Stimulated activated CD4-positive, alpha-beta T cell treated with anti-CD3 and anti-CD28 coated beads, Interleukin-1b, Interleukin-23, amount 100 ng/mL, for 24 hours (primary cell): ENCODE measurements at places on chromosomes 1 and 21.

DNA sequence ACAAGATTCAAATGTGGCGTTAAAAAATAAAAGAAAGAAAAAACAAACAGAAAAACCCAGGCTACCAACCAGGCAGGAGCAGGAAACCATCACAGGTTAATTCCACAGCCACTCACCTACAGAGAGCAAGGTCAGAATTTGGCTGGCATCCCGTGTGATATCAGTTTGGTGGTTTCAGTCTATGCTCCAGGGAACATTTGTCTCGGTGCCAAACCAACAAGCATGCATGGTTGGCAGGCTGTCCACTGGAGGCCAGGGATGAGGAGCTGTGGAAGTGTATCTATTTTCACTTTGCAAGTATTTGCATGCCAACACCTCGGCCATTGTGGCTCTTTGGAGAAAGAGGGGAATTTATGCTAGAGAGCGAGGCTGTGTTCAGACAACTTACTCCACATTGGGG lies 53.1 kb upstream of the PROX1 start:
- no peak for DNase-seq

- DNase-seq, result no peak
Observed at GRCh38 chr1:119146466-119146865, 6.0 kb upstream of the WARS2 start.

DNA sequence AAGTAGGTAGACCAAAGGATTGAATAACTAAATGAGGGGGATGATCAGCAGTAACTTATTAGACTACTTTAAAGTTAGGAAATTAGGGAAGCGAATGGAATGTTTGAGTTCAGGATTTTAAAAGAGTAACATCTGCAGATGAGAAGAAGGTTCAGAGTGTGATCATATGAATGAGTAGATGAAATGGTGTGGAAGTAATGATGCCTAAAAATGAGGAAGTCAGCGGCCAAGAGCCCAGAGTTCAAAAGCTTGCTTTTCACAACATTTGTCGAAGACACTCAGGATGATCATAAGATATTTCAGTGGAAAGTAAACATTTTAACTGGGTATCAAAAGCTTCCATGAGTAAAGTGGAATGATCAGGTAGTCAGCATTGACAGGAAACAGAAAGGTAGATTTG lies 299.4 kb downstream of the LRRIQ3 start:
- no peak for DNase-seq

DNA sequence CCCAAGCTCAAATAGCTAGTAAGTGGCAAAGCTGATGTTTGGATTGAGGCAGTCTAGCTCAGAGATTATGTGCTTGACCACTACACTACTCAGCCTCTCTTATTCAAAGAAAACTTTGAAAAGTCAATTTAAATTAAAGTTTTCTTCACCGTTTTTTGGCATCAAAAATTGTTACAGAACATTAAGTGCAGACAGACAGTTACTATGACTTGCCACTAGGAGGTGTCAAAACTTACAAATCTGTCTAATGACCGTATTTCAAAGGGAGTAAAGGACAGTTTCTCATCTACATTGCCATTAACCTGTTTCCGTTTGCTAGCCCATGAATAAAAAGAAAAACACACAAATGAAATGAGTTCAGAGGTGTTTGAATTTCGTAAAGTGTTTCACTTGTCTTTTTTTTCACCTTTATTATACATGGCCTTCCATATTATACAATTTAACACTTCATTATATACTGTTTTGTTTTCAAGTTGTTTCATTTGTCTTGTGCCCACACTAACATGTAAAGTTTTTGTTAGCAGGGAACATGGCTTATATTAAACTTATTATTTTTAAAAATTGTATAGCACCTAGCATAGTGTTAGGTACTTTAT lies 57.4 kb upstream of the MTF2 start:
- DNase-seq, result no peak

DNA sequence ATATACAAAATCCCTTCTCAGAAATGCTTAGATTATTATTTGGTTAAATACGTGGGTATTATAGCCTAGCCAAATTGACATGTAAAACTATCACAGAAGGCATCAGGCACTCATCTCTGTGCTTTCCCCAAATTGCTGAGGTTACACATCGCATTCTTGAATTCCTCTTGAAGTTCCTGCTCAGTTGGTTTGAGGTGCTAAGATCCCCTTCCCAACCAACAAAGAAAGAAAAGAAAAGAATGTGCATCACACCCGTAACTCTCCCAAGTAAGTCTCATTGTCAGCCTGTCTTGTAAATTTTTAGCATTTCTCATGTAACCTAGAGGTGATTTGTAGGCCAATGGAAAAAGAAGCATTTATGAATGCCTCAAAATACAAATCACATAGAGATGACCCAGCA lies 539.2 kb upstream of the PRMT6 start:
- DNase-seq, result no peak

DNA sequence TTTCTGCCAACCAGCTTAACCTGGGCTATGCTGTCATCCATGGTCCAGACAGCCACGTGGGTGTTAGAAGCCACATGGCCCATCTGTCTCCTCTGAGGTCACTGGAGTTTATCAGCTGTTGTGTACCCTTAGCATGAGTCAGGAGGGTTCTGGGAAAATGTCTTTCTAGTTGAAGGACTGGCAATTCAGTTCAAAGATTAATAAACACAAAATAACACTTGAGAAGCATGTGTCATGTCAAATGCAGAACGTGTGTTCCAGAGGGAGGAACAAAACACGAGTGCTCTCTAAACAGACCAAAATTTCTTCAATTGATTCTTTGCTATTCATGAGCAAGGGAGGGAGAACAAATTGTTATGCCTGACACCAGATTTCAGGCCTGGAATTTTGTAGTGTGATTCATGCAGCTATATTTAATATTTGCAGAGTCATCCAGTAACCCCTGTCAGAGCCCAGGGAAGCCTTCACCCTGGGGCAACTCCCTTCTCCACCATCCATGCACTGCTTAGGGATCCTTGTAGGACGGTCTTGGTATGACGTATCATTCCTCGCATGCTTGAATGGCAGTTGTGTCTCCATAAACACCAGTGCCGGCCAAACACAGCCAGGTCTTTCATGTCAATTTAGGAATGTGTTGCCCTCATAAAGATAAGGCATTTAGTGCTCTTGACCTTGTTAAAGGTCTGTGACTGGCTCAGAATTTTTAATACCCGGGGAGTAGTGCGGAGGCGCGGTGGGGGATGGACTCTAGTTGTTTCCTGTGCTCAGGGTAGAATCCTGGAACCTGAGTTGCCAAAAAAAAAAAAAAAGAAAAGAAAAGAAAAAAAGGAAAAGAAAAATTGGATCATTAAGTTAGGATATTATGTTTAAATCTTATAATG lies 27.7 kb upstream of the DYRK1A start:
- DNase-seq, result no peak

GRCh38 chr1:43621386-43621785 lies 28.6 kb upstream of the KDM4A start:
- DNase-seq, result no peak
